GM19239 (cell line): ENCODE measurements at places on chromosomes 2 and 18.

GRCh38 chr2:15265889-15266288 lies 295.2 kb downstream of the NBAS start:
- DNase-seq: no peak

GRCh38 chr2:207711750-207712530 lies 500 bp downstream of the CCNYL1 start:
- DNase-seq: peak; percentile 46

- DNase-seq: no peak
Measured at GRCh38 chr2:150174056-150174805, 313.2 kb downstream of the RND3 start.

- no peak for DNase-seq
Measured at GRCh38 chr2:120548627-120549608, 186.8 kb upstream of the GLI2 start.

DNA sequence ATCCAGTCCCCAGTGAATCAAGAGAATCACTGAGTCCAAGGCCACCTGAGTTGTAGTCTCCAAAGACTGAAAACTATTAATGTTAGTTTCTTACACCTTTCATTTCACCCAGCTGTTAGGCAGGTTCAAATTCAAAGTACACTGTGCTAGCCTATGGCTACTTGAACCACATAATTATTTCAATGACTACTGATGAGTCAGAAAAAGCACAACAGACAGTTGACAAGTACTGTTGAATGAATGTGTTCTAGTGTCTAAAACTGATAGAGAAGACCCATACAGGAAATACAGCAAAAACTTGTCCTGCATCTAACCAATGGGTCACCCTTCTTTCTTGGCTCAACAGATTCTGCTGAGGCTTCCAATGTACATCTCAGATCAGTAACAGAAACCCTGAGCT lies 160.9 kb downstream of the MYO5B start:
- DNase-seq: no peak

GRCh38 chr2:64972876-64973275 lies 16.3 kb upstream of the SLC1A4 start:
- DNase-seq: no peak

DNA sequence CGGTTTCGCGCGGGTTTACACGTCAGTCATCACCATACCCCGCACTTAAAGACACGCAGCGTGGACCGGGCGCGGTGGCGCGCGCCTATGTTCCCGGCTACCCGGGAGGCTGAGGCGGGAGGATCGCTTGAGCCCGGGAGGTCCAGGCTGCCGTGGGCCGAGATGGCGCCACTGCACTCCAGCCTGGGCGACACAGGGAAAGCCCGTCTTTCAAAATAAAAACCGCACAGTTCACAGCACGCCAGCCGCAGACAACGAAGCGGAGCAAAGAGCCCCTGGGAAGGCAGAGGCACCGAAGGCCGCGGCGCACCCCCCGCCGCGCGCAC lies 328 bp downstream of the DTYMK start:
- DNase-seq: no peak

DNA sequence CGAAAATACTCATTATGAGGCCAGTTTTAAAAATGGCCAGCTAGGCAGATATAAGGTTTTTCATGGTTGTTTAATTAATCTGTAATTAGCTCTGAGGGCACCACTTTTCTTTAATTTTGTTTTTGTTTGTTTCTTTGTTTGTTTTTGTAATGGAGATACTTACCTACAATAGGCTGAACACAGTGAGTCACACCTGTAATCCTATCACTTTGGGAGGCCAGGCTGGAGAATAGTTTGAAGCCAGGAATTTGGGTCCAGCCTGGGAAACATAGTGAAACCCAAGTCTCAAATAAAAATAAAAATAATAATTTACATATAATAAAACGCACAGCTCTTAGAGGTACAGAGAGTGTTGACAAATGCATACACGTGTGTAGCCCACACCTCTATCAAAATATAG lies 56.8 kb upstream of the MSH2 start:
- DNase-seq: no peak

DNA sequence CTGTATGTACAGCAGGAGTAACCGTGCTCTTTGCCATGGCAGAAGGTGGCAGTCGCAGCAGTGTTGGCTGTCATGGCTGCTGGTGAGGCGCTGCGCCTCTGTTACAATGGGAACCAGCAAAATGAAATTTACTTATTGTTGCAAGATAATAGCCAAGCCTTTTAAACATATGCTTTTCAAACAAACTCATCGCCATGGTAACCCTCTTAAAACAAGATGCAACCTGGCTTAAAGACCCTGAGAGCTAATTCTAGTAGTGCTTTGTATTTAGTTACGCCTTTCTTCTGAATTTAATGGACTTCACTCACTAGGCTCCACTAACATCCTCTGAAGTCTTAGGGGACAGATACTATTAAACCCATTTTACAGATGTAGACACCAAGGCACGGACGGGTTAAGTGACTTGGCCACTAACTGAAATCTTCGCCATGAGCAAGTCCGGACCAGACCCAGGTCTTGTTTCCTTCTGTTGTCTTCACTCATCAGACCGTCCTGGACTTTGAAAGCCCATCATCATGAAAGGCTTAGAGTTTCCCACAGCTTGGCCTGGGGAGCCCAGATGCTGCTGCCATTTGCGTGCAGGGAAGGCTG lies 111.6 kb upstream of the ODC1 start:
- no peak for DNase-seq

DNA sequence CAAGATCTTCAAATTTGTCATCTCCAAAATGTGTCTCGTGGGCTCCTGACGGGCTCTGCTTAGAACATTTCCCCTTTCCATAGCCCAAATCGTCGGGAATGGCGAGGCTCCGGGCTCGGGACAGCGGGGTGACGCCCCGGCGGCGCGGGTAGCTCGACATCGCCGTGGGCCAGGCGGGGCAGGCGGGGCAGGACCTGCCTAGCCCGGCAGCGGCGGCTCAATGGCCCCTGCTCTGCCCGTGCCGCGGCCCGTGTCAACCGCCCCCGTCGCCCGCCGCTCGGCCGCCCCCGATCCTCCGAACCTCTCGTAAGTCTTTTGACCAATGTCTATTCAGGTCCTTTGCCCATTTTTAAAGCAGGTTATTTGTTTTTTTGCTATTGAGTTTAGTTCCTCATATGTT lies 111.2 kb downstream of the PMAIP1 start:
- no peak for DNase-seq

GRCh38 chr2:148237911-148238310 lies 217.0 kb downstream of the MBD5 start:
- DNase-seq: no peak

DNA sequence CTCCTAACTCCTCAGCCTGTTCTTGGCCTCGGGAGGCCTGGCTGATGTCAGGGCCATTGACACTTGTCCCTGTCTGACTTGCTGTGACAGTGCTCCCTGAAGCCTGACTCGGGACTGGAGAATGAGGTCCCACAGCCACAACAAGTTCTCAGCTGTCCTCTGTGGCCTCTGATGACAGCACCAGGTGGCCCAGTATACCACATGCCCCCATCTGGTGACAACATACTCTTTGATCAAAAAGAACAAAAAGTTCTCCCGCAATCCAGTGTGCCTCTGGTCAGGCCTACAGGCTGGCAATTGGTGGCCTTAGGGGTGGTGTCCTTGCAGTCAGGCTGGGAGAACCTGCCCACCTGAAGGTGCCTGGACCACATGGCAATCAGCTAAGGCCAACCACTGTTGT lies 102.6 kb downstream of the SEPTIN10 start:
- no peak for DNase-seq

DNA sequence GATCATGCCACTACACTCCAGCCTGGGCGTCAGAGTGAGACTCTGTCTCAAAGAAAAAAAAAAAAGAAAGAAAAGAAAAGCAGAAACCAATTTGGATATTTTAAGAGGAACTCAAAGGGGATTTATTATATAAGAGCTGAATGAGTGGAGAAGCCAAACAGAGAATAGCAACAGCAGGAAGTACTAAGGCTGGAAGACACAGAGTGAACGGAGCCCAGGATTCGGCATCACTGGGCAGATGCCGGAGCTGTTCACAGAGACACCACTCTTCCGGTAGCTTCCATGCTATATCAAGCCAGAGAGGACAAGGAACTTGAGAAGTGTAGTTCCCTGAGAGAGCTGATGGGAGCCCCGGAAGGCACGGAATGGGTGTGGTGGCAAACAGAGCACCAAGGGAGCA lies 47.0 kb upstream of the CABLES1 start:
- DNase-seq: no peak

DNA sequence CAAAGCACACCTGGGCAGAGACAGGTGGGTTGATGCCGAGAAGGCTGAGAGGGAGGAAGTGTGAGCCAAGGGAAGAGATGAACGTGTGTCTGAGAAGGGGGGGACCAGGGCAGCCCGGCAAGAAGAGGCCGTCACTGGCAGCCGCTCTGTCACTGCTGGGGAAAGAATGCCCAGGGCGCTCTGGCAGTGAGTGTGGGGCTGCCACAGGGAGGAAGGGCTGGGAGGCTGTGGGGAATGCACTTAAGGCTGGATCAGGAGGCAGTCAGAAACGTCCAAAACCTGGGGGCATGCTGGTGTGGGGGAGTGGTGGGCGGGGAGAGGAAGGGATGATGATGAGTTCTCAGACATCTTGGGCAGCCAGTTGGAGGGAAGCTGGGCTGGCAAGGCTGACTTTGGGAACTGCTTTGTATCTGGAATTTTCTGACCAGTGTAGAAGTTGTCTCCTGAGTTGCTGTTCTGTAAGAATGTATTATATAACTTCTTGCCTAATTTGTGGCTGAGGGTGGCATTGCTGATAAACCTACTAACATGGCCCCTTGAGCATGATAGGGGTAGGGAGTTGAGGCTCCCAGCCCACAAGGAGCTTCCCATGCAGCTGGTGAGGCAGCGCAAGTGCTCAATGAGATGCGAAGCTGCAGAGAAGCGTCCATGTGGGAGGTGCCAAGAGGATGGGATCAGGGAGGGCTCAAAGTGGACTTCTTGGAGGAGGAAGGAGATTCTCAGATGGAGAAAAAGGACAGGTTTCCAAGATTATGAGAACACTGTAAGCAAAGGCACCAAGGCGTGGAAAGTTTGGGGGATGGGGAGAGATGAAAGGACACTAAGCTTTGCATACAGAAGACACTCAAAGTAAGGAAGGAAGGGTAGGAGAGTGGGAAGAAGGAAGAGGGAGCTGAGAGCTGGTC lies 185.1 kb upstream of the HAAO start:
- no peak for DNase-seq

GRCh38 chr2:85853499-85854165 lies 35.2 kb downstream of the ST3GAL5 start:
- no peak for DNase-seq

DNA sequence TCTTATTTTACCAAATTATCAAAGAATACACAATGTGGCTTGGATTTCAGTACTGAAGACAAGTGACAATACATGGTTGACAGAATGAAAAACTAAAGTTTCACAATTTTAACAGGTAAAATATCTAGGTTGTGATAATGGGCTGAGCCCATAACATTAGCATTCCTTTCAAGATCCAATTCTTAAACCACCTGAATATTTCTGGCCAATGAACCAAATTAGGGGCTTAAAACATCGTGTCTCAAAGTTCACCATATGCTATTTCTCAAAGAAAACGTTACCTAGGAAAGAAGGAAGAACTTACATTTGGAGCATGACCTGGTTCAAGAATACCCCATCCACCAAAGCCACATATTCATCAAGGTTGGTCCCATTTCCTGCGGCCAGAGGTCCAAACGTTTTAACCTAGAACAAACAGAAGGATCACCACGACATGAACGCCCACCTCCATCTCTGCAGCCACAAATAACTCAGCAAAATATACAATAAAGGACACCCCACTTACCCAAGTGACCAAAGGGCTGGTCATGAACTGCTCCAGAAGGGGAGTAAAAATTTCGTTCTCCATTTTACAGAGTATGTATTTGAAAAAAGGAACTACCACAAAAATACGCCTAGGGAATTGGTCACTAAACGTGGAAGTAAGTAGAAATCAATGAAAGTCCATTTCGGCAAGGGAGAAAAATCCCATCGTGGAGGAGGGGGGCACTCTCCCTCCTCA lies 984 bp downstream of the CCDC88A start:
- DNase-seq: no peak

- DNase-seq: no peak
Measured at GRCh38 chr2:85151026-85151425, 17.8 kb downstream of the TCF7L1 start.

DNA sequence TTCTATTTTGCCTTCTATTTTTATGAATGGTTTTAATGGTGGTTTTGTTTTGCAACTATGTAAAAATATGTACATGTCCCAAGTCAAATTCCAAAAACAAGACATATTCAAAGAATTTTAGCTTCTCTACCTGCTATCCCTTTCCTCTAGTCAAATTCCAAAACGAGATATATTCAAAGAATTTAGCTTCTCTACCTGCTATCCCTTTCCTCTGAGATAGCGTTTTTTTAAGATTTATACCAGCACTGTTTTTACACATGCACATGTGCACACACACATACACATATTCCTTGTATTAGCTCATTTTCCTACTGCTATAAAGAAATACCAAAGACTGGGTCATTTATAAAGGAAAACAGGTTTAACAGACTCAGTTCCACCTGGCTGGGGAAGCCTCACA lies 199.1 kb upstream of the ARL4C start:
- DNase-seq: no peak

DNA sequence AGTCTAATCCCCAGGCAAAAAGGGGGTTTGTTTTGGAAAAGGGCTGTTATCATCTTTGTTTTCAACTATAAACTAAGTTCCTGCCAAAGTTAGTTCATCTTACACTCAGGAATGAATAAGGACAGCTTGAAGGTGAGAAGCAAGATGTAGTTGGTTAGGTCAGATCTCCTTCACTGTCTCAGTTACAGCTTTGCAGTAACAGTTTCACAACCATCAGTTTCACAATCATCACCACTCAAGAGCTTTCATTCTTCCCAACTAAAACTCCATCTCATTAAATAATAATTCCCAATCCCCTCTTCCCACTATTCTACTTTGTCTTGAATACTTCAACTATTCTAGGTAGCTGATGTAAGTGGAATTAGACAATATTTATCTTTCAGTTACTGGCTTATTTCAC lies 200.9 kb downstream of the NYAP2 start:
- no peak for DNase-seq

DNA sequence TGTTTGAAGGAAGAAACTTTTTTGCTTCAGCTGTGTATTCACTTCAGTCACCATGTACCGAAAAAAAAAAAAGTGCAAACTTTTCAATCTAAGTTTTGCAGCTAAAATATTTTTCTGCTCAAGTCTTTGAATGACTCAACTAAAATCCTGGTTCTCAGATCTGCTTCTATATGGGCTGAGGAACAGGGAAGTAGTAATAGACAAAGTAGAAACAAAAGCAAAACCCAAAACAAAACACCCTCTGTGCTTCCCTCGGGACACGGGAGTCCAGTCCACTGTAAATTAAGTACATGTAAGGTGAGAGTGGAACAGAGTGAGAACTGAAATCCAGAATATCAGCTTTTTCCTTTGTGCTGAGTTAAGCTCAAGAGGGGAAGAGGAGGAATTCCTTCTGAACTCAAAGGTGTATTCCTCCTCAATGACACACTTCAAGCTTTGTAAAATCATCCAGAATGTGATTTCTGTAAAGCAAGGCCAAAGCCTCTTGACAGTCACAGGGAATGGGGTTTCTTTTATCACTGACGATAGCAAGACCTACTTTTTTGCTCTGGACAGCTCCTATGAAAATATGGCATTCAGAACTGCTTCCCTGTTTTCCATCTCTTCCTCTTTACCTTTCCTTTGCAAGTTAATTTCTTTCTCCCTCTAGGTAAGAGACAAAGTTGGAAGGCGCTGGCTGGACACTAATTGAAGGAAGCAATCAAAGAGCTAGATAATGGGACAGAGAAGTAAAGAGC lies 433.5 kb upstream of the MMADHC start:
- DNase-seq: no peak
